Activated B cell treated with CpG ODN at 0.5 μM for 24 hours (primary cell): ENCODE measurements at places on chromosomes 5 and 9.

GRCh38 chr5:136028782-136029742, at the start of gene TGFBI:
TSS of gene TGFBI (plus strand) at chr5:136028988. CDS start at chr5:136029056, 68 bp downstream.
- DNase-seq = no peak
- no peak within 1 kb of the TSS for H3K27ac ChIP-seq
- peaks cover 7% of the 10 kb centered on the region for H3K4me1 ChIP-seq
- no peaks in the 10 kb centered on the region for H3K36me3 ChIP-seq
- H3K4me3 ChIP-seq = no peak within 1 kb of the TSS
- peaks cover 24% of the 10 kb centered on the region for H3K27me3 ChIP-seq

GRCh38 chr5:87169300-87169991, 98.2 kb upstream of the RASA1 start:
- no peak for DNase-seq
- no peak overlapping the region for H3K27ac ChIP-seq
- no peak overlapping the region for H3K4me3 ChIP-seq
- H3K27me3 ChIP-seq = no peaks in the 10 kb centered on the region
- no peaks in the 10 kb centered on the region for H3K4me1 ChIP-seq
- no peaks in the 10 kb centered on the region for H3K36me3 ChIP-seq

DNA sequence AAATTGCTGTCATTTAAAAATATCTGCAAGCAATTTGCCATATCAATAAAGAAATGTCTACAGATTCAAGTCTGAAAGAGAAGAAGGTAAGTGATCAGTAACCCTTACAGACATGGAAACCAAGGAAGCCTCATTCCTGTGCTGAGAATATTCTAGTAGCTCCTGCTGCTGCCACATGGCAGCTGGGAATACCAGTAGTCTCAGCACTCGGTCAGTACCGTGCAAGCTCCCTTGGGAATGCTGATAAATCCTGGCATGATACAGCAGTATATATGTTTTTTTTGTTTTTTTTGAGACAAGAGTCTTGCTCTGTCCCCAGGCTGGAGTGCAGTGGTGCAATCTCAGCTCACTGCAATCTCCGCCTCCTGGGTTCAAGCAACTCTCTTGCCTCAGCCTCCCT, 27.9 kb downstream of the NANS start:
- H3K4me3 ChIP-seq = no peak overlapping the region
- no peaks in the 10 kb centered on the region for H3K27me3 ChIP-seq
- H3K4me1 ChIP-seq = peaks cover 25% of the 10 kb centered on the region
- no peak overlapping the region for H3K27ac ChIP-seq
- no peak for DNase-seq
- H3K36me3 ChIP-seq = peaks cover 58% of the 10 kb centered on the region

DNA sequence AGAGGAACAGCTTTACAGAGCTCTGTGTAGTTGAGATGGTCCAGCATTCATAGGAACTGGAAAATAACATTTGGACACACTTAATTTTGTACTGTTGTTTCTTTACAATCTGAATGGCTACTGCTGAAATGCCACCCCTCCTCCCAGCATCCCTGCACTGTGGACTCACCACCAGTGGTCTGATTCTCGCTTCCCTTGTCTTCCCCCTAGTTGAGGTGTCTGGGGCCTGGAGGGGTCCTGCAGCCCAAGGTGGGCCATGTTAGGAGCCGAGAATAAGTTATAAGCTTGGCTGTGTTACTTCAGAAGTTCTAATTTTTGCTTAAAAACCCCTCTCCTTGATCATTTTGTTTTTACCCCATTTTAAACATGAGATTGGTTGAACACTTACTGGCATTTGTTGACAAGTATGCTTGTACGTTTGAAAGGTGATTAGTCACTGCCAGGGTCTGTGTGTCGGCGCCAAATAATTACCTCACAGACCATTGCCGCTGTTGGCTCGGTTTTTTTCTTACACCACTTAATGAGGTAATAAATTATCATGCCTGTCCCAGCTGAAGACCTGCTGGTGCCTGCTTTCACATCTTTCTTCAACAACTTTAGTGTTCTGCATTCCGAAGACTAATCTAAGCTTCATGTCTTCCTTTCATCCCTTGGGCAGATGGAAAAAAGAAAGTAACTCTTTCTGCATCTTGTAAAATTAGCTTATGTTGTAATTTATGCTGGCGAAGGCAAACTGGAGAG, 65.8 kb downstream of the MCCC2 start:
- H3K27me3 ChIP-seq = no peaks in the 10 kb centered on the region
- H3K4me3 ChIP-seq = no peak overlapping the region
- no peak overlapping the region for H3K27ac ChIP-seq
- peaks cover 79% of the 10 kb centered on the region for H3K36me3 ChIP-seq

- no peak overlapping the region for H3K4me3 ChIP-seq
- no peaks in the 10 kb centered on the region for H3K27me3 ChIP-seq
- H3K27ac ChIP-seq = no peak overlapping the region
- H3K36me3 ChIP-seq = no peaks in the 10 kb centered on the region
Observed at GRCh38 chr9:137521405-137521985, 28.7 kb downstream of the PNPLA7 start.

DNA sequence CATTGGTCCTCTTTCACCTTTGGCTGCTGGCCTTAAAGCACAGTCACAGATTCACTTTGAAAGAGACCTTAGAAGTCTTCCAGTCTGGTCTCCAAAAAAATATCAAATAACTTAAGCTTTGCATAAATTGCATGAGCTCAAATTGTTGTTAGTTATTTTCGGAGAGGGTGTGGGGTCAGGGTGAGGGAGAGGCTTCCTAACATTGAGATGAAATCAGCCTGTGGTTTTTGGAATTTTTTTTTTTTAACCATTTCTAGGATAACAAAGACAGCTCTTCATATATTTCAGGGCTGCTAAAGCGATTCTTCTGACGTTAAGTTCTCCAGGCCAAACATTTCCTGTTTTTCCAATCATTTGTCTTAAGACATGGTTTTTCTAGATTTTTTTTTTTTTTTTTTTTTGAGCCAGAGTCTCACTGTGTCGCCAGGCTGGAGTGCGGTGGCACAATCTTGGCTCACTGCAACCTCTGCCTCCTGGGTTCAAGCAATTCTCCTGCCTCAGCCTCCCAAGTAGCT, 4.5 kb downstream of the OCLN start:
- peaks cover 39% of the 10 kb centered on the region for H3K27me3 ChIP-seq
- H3K4me1 ChIP-seq = peaks cover 17% of the 10 kb centered on the region
- H3K4me3 ChIP-seq = no peak overlapping the region
- H3K36me3 ChIP-seq = no peaks in the 10 kb centered on the region
- H3K27ac ChIP-seq = no peak overlapping the region

- H3K4me3 ChIP-seq = no peak overlapping the region
- no peaks in the 10 kb centered on the region for H3K36me3 ChIP-seq
- DNase-seq = no peak
- H3K27me3 ChIP-seq = peaks cover 3% of the 10 kb centered on the region
- H3K4me1 ChIP-seq = no peaks in the 10 kb centered on the region
Observed at GRCh38 chr5:31707329-31707728, 68.4 kb downstream of the PDZD2 start.

- no peak overlapping the region for H3K4me3 ChIP-seq
- peaks cover 4% of the 10 kb centered on the region for H3K27me3 ChIP-seq
- H3K27ac ChIP-seq = no peak overlapping the region
- no peaks in the 10 kb centered on the region for H3K4me1 ChIP-seq
Observed at GRCh38 chr5:130693509-130693908, 471.5 kb downstream of the HINT1 start.

- no peak overlapping the region for H3K27ac ChIP-seq
- no peaks in the 10 kb centered on the region for H3K36me3 ChIP-seq
- no peaks in the 10 kb centered on the region for H3K27me3 ChIP-seq
- H3K4me3 ChIP-seq = no peak overlapping the region
- DNase-seq = no peak
- H3K4me1 ChIP-seq = no peaks in the 10 kb centered on the region
Observed at GRCh38 chr5:44574678-44575077, 185.5 kb upstream of the FGF10 start.

- no peak overlapping the region for H3K27ac ChIP-seq
- no peaks in the 10 kb centered on the region for H3K4me1 ChIP-seq
- H3K27me3 ChIP-seq = no peaks in the 10 kb centered on the region
- peaks cover 19% of the 10 kb centered on the region for H3K36me3 ChIP-seq
- H3K4me3 ChIP-seq = no peak overlapping the region
Observed at GRCh38 chr5:134968055-134968454, 348 bp downstream of the CATSPER3 start.

GRCh38 chr9:87234854-87235253, 262.8 kb upstream of the DAPK1 start:
- H3K4me3 ChIP-seq = no peak overlapping the region
- no peaks in the 10 kb centered on the region for H3K27me3 ChIP-seq
- no peak overlapping the region for H3K27ac ChIP-seq
- no peak for DNase-seq
- no peaks in the 10 kb centered on the region for H3K4me1 ChIP-seq
